ENCODE measurements at places on chromosomes 3 and 15.

DNA sequence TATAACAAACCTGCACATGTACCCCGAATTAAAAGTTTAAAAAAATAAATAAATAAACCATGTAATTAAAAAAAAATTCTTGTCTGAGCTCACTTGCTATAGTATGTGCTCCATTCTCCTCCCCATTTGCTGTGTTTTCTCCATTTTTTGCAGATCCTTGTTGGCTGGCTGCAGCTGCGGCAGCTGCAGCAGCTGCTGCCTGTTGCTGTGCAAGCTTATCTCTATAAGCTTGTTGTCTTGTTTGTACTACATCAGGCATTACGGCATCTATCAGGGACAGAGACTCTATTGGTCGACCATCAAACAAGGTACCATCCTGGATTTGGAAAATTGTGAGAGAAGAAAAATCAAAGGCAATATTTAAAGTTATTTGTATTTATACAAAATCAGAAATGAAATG lies 145.9 kb downstream of the TBL1XR1 start:
- DNase-seq: no peak

DNA sequence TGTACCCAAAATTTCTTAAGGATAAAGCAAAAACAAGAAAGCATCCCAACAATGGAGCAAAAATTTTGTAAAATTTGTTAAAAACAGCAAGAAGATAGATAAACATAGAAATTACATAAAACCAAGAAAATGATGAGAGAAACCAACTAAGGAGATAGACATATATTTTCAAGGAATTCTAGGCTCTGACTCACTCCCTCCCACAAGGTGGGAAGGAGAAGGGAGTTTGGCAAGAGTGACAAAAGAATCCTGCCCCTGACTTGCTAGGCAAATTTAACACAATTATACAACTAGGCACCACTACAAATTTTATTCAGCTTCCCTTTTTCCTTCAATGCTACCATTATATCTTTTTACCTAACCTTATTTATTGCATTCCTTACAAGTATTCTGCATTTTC lies 70.9 kb downstream of the MYO9A start:
- no peak for DNase-seq

- no peak for DNase-seq
These were observed 217.7 kb downstream of the ABHD5 start for GRCh38 chr3:43908456-43908855.

DNA sequence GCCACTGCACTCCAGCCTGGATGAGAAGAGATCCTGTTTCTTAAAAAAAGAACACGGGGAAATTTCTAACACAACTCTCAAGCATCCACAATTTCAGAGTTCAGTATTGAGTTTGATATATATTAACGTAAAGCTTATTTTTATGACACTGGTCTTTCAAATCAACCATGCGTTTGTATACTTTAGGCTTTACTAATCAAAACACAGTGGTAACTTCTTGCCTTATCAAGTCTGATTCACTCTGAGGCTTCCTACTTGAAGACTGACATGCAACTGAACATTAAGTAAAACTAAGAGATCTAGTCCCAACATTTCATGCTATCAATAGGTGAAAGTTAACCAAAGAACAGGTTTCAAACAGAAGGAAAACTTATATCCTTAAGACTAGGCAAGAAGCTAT lies 46.7 kb downstream of the PRTG start:
- no peak for DNase-seq

- peak; percentile 10 for DNase-seq
These were observed 258.1 kb downstream of the TBL1XR1 start for GRCh38 chr3:176939022-176939817.

DNA sequence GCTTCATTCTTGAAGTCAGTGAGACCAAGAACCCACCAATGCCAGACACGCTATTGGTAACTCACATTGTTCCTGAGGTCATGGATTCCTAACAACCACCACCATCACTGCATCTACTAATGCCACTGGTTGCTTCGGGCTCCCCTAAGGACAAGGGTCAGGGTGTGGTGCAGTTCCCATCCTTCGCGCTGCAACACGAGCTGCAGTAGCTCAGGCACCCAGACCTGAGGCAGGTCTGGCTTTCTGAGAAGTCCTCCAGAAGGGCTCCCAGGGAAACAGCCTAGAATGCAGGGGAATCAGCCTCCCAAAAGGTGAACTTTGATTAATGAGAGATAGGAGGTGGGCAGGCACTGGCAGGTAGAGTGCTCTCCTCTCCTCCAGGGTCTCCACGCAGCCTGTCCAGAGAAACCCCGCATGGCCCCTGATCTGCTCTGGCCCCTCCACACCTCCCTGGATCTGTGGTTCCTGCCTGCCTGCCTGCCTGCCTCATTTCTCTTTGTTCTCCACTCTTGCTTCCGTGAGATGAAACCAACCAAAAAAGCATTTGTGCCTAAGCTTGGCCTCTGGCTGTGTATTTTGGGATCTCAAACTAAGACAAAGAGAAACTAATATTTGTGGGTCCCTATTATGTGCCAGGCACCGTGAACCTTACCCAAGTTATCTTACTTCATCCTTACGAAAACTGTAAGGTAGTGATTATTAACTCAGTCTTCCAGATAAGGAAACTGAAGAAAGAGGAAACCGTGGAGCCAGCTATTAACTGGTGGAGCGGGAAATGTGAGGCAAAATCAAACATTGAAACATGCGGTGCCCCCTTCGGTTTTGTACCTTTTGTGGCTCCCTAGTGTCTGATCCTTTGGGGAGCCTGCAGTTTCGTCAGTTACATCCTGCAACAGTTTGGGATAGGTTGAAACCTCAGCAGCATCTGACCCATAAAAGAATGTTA lies 43.9 kb upstream of the USP3 start:
- no peak for DNase-seq

DNA sequence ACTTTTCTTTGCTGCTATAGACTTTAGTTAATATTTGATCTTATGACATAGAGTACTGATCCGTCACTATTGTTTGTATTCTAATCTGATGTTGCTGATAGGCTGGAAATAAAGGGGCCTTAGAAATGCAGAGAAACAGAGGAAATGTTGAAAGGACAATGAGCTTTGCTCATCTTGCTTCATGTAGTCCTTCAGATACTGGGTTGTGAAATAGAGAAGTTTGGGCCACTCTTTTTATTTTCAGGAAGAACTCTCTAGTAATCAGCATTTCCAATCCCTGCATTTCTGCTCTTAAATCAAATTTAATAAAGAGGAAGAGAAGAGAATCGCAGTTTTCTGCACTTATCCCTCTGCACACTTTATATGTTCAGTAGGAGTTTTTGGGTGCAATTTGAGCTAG lies 192.8 kb upstream of the THBS1 start:
- DNase-seq: no peak

DNA sequence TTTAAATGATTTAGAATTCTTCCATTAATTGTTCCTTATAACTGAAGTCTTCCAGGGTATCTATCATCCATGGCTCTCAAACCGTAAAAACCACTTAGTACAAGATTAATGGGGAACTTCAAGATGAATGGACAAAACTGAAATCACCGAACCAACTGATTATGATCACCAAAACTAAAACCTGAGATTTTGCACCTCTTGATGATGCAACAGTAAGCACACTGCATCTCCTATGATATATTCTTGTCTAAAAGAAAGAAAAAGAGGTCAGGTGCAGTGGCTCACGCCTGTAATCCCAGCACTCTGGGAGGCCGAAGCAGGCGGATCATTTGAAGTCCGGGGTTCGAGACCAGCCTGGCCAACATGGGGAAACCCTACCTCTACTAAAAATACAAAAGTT lies 3.6 kb upstream of the ISY1 start:
- no peak for DNase-seq

DNA sequence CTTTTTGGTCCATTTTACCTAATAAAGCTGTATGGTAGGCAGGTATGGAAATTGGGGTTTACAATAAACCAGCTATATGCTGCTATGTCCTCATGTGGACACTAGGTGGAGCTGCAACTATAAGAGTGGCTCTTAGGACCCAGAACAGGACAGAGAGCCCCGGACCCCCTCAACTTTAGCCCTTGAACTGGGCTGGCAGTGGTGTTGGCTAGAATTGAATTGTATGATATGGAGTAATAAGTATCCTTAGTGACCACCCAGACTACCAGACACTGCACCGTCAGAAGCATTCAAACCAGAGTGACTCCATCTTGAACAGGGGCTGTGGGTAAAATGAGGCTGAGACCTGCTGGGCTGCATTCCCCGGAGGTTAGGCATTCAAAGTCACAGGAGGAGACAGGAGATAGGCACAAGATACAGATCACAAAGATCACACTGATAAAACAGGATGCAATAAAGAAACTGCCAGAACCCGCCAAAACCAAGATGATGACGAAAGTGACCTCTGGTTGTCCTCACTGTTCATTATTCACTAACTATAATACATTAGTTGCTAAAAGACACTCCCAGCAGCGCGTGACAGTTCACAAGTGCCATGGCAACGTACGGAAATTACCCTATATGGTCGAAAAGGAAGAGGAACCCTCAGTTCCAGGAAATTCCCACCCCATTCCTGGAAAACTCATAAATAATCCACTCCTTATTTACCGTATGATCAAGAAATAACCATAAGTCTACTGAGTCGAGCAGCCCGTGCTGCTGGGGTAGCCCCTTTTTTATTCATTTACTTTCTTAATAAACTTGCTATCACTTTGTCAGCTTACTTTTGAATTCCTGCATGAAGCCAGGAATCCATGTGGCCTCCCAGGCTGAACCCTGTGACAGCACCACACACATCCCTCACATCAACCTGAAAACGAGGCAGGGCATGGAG lies 68.7 kb upstream of the BLM start:
- DNase-seq: peak; percentile 47

DNA sequence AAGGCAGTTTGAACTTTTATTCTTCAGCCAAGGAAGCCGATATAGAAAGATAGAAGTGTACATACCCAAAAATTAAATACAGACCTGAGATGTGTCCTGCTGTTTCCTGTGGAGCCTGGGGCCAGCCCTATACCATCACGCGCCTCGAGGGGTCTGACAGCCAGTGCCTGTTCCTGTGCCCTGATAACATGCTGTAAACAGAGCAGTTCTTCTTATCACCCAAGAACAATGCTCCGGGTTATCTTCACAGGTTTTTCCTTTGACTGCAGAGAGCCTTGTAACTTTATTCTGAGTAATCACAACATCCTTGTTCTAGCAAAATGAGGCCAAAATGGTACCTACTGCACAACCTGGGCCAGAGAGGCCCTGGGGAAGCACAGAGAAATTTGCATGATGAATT lies 289.7 kb upstream of the CHRM5 start:
- DNase-seq: no peak

GRCh38 chr15:60933900-60934885 lies 294.9 kb downstream of the RORA start:
- no peak for DNase-seq

DNA sequence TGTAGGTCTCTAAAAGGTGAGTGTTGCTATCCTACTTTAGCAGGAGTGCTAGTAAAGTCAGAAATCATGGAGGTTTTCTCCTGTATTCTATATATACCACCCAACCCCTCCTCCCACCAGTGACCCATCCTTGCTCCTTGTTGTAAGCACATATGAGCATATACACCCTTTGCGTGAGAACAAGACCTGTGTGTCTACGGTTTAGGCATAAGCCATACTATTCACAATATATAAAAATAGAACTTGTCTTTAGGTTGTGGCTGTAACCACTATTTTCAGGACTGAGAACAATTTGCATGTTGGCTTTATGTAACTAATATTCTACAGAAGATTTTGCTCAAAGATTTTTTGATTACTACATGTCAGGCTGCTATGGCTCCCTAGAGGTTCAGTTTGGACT lies 59.1 kb upstream of the TOP2B start:
- no peak for DNase-seq

- DNase-seq: no peak
These were observed 42.3 kb downstream of the RGMA start for GRCh38 chr15:93046721-93047120.

GRCh38 chr3:183122257-183122932 lies 23.1 kb upstream of the MCCC1 start:
- no peak for DNase-seq

GRCh38 chr15:93415576-93415975 lies 326.6 kb upstream of the RGMA start:
- no peak for DNase-seq

- no peak for DNase-seq
These were observed 69.3 kb upstream of the ST8SIA2 start for GRCh38 chr15:92324101-92324963.

DNA sequence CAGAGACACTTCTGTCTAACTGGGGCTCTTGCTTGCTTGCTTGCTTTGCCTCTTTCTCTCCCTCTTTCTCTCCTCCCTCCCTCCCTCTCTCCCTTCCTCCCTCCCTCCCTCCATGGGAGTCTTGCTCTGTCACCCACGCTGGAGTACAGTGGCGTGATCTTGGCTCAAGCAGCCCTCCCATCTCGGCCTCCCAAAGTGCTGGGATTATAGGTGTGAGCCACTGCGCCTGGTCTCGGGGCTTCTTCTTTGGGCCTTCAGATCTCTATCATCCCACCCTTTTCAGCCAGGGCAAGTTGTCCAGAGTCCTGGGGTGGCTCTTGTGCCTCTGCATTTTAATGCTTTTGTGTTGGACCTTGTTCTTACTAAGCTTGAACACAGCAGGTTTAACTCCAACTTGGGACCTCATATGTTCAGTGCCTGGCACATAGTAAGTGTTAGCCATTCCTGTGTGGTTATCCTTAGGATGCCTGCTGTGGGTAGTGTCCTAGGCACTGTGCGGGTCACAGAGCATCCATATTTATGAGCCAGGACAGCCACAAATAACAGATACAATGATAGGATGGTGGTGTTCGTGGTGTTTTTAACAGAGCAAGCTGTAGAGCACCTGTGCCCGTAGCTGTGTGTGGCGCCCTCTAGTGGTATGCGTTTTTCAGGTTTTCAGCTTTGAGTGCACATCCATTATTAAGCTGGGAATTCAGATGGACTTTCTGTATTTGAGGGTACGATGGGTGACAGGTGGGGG lies 75.1 kb downstream of the CCK start:
- DNase-seq: peak; percentile 52

GRCh38 chr15:86961669-86962068 lies 882.0 kb downstream of the AGBL1 start:
- no peak for DNase-seq

DNA sequence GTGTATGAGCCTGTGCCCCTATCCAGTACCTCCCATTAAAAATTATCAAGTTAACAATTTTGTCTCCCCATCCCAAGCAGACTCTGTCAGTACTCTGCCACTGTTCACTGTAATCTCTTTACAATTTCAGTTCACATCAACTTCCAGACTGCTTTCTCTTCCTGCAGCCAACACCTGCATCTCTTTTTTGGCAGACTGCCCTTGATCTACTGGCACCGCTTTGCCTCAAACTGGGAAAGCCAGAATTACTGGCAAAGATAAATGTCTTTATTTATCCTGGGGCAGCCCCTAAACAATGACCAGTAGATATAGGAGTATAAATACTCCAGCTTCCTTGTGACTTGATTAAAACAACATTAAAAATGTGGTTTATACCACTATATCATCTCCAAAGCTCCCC lies 494.1 kb downstream of the ZNF385D start:
- DNase-seq: no peak
